Fibroblast of upper back skin (primary cell): ENCODE measurements at places on chromosomes 13 and 19.

DNA sequence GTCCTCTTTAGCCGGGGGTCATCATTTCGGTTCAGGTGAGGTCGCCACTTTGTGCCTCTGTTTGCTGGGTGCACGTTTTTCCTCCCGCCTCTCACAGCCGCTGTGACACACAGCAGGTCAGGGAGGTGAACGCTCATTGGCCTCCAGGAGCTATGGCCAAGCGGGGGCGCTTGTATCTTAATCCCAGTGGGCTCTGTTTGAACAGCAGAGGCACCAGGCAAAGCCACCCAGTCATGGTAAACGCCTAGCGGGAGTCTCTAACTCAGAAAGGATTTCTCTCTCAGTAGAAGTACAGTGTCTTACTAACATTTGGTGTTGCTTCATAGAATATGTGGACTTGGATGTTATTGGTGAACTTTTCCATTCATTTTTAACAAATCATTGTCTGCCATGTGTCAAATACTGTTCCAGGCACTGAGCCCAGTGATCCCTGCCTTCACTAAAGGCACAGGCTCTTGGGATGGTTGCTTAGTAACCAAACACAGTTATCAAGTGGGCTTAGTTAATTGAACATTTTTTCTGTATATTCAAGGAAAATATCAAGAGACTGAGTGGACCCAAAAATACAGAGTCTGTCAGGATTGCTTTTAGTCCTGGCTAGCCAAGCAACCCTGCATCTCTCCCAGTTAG is 186.7 kb downstream of the STK24 start:
- DNase-seq = no peak

DNA sequence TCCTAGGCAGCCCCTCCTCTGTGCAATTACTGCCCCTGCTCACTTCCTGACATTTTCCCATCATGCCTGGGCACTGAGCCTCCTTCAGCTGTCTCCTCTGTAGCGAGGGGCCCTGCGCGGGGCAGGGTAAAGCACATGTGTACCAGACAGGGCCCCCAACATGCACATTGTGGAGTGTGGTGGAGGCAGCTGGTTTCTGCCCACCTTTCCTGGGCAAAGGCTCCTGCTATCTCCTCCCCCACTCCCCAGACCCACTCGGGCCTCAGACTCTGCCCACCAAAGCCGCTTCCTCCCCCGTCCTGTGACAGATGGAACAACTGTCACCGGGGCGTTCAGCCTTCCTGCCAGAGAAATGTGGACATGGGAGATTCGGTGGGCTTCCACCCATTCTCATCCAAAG is 2.9 kb upstream of the KPTN start:
- DNase-seq = no peak

DNA sequence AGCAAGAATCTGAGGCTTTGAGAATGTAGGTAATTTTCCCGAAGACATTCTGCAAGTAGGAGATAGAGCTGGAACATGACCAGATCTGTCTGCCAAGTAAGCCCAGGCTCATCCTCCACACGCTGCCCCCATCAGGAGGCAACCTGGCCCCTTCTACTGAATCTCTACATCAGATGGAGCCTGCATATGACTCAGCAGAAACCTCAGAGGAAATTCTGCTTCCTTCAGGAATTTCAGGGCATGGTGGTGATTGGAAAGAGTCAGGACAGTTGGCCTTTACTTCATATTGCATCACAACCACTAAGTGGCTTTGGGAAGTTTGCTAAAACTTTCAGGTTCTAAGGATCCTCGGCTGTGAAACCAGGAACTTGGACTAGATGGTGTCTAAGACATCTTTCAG is 85.2 kb downstream of the LRRC63 start:
- peak; percentile 99 for DNase-seq

GRCh38 chr19:47510516-47511127 is 4.2 kb downstream of the NAPA start:
- no peak for DNase-seq

DNA sequence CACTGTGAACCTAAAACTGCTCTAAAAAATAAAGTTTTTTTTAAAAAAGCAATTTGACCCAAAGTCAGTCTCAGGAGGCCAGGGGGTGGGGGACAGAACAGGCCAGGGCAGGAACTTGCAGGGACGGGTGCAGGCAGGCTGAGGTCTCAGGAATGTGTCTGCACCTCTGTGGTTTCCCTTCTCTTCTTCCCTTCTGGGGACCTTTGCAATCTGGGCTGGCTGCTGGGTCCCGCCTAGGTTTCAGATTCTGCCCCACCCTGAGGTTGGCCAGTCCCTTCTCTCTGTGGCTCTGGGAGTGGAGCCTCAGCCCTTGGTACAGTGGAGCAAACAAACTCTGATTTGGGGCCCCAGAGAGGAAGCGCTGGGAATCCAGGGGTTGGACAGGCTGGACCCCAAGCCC is 5.3 kb upstream of the F2RL3 start:
- DNase-seq = no peak

DNA sequence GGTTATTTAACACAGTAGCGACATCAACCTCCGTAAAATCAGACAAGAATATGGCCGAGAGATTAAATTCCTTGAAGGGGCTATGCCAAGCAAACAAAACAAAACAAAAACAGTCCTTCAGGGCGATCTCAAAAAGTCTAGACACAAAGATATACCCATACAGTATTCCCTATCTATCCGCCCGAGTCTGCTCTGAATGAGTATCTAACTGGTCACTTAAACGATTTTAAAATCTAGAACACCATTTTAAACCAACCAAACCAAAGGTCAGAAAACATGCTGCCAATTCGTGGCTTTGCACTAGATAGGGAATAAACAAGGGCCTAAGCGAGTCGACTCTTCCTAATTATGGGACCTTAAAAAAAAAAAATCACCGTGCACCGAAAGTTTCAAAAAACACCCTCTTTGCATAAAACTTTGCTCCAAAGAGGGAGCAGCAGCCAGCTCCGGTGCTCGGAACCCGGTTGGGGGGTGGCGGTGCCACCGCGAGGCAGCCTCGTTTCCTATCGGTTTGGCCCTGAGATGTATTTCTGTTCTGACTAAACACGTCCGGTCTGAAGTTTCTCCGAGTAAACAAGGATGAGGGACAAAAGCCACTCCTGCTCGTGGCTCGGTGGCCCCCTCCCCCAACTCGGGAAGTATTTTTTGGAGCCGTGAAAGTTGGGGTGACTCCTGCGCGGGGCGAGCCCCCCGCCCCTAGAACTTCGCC is 1.8 kb downstream of the HMGB1 start:
- peak; percentile 39 for DNase-seq

GRCh38 chr13:43141685-43142084 is 118.3 kb downstream of the DNAJC15 start:
- no peak for DNase-seq

DNA sequence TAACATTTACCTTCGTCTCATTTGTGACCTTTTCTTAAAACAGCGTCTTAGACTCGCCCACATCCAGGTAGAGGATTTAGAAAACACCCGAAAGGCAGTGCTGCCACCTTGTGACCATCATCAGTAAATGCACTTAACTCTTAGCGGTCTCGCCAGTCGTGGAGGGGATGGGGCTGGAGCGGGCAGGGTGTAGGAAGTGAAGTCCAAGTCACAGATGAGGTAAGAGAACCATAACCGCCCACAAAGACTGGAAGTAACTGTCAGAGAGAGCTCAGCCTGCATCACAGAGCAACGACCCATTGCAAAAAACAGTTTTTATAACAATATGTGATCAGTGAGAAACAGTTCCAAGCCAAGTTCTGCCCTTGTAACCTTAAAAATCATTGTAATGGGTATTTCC is 10.7 kb upstream of the CEACAM3 start:
- peak; percentile 58 for DNase-seq

- peak; percentile 96 for DNase-seq
Measured at GRCh38 chr13:28557725-28558520, 63.0 kb upstream of the FLT1 start.

- DNase-seq = peak; percentile 73
Measured at GRCh38 chr13:41813426-41813825, 147.5 kb downstream of the VWA8 start.

- no peak for DNase-seq
Measured at GRCh38 chr19:18648973-18649315, 12.1 kb downstream of the KLHL26 start.

GRCh38 chr19:49639401-49640112 is 386 bp downstream of the RRAS start:
- no peak for DNase-seq

DNA sequence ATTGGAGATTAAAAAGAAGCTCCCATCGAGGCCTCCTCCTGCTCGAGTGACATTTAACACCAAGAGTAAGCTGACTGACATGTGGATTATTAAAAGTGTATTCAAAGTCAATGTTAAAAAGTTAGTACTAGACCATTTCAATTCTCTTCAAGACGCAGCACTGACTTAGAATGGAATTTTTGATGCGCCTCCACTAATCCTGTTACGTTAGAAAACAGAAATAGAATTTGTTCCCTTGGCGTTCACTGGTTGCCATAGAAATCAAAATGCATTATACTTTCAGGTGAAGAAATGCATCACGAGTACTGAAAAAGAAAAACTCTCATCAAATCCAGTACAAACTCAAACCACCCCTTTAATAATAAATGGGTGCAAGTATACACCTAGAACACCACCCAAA is 42.2 kb downstream of the BRD4 start:
- no peak for DNase-seq

DNA sequence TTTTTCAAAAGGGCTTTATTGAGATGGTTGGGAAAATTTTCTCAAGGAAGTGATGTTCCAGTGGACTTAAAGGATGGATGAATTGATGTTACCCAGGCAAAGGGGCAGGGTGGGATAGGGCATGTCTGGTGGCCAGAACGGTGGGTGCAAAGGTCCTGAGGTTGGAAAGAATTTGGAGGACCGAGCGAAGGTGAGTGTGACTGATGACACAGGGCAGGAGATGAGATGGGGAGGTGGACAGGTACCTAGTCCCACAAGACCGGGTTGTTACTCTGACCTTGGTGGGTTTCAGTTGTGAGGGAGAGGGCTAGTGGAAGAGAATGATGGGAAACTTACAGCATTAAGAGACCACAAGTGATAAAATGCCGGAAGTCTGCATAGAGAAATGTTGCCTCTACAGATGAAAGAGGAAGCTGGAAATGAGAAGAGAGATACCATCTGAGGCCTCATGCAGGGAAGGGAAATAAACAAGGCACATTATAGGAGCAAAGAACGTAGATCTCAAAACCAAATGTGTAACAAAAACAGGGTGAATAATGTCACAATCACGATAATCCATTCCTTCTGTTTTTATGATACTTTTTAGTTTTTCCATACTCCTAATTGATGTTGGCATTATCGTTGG is 4.5 kb downstream of the ADGRE1 start:
- DNase-seq = no peak

GRCh38 chr19:51324167-51324481 is 12.7 kb downstream of the IGLON5 start:
- no peak for DNase-seq

DNA sequence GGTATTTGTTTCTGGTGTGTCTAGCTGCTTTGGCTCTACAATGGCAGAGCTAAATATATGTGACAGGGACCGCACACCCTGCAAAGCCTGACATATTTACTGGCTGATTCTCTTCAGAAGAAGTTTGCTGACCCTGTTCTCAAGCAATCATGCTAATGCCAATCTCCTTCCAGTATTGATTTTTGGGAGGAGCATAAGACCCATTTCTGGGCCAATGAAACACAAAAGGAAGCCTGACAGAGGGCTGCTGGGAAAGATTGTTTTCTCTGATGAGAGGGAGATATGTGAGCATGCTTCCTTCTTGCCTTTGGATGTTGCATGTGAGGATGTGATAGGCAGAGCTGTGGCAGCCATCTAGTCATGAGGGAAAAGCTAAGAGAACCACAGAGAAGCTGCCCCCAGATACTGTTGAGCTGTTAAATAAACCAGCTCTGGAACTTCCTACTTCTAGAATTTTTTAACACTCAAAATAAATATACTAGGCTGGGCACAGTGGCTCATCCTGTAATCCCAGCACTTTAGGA is 31.4 kb upstream of the TPTE2 start:
- no peak for DNase-seq

DNA sequence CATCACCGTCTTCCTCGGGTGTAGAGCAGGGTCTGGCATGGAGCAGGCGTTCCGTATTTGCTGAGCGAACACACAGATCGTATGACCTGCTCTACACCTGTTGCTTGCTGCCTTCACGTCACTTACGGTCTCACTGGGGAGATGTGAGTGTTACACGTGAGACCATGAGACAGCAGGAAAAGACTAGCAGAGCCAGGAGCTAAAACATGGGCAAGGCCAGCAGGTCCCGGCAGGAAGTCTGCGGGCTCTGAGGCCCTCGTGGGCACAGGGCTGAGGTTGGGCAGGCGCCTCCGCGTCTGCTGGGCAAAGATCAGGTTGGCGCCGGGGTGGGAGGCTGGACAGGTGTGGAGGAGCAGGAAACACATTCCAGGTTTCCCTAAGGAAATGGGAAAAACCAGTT is 19.7 kb upstream of the GTF3A start:
- no peak for DNase-seq

DNA sequence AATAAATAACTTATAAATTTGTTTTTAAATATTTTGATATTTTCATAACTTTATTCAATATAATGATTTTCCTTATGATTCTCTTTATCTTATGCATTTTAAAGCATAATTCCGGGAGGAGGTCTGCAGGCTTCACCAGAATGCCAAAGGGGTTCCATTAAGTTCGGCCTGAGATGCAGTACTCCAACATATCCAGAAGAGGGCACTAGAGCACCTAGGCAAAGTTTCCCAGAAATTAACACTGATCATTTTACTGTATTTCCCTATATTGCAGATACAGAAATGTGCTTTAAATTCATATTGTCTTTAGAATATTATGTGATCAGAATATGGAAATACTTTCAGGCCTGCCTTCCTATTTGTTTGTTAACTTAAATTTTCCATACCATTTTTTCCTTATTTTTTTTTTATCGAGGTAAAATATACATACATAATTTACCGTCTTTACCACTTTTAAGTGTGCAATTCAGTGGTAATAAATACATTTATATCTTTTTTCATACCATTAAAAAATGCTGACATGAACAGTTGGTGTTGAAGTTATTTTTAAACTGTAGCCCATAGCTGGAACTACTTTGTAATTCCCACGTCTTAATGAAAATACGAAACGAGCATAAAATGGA is 58.9 kb upstream of the TM9SF2 start:
- DNase-seq = peak; percentile 49

GRCh38 chr19:33818411-33818810 is 21.7 kb downstream of the KCTD15 start:
- DNase-seq = no peak

GRCh38 chr13:21846605-21847004 is 175.7 kb downstream of the FGF9 start:
- no peak for DNase-seq

- DNase-seq = no peak
Measured at GRCh38 chr19:17719730-17720400, 585 bp downstream of the MAP1S start.
